Activated CD4-positive, alpha-beta T cell treated with anti-CD3 and anti-CD28 coated beads for 36 hours (primary cell): ENCODE measurements at places on chromosomes 7 and 10. TPM values are rescaled to one million over a fixed set of nuclear protein-coding genes. Genes with fewer than 3 reads are reported as not detected.

DNA sequence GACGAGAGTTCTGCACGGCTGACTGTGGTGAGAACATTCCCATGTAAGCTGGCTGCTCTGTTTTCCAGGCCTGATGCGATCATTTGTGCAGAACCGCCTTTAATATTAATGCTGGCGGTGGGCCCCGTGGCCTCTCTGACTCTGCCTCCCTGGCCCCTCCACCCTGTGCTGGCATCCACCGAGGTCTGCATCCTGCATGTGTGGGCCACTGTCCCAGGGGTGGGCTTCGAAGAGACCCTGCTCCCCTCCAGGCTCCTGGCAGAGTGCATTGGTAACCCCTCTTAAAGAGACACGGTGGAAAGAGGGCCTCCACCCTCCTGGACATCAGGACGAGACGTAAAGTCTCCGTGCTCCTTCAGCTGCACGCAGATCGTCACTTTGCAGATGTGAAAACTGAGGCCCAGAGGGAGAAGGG lies 67.3 kb upstream of the FAM20C start:
- H3K27me3 ChIP-seq: no peaks in the 10 kb centered on the region
- no peaks in the 10 kb centered on the region for H3K36me3 ChIP-seq
- H3K4me3 ChIP-seq: no peak overlapping the region
- no peak overlapping the region for H3K27ac ChIP-seq

ZNF775 gene
- total RNA-seq: 5.1 TPM

- H3K27me3 ChIP-seq: no peaks in the 10 kb centered on the region
- no peak for DNase-seq
- H3K4me1 ChIP-seq: no peaks in the 10 kb centered on the region
- H3K4me3 ChIP-seq: no peak overlapping the region
- H3K27ac ChIP-seq: no peak overlapping the region
- no peaks in the 10 kb centered on the region for H3K36me3 ChIP-seq
These were observed 218.9 kb upstream of the SORCS1 start for GRCh38 chr10:107383357-107383756.

GBX1 gene
- total RNA-seq: 0.16 TPM

- DNase-seq: no peak
- no peak overlapping the region for H3K27ac ChIP-seq
- H3K4me3 ChIP-seq: no peak overlapping the region
- H3K36me3 ChIP-seq: peaks cover 6% of the 10 kb centered on the region
These were observed 26.0 kb downstream of the HIP1 start for GRCh38 chr7:75712517-75713361.

DNA sequence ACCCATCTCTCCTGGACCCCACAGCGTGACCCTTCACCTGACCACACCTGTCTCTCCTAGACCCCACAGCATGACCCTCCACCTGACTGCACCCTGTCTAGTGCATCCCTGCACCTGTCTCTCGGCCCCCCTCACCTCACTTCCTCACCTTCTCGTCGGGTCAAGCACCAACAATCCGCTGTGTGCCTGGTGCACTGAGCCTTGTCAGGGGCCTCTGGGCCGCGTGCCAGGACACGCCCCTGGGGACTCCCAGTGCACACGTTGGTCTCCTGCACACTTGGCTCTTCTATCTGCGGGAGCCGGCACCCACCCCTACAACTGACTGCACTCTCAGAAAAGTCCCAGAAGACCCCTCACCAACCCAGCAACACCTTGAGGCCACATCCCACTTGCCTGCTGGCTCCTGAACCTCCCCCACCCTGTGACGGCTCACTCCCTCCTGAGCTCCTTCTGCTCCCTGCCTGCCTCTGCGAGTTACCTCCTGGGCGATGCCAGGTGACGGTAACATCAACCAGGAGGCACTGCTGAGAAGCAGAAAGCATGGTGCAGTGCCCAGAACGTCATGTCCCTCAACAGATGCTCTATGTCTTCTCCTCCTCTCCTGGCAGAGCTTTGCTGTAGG lies 147.6 kb downstream of the DIP2C start:
- H3K4me3 ChIP-seq: no peak overlapping the region
- H3K4me1 ChIP-seq: no peaks in the 10 kb centered on the region
- H3K27ac ChIP-seq: no peak overlapping the region
- peaks cover 27% of the 10 kb centered on the region for H3K27me3 ChIP-seq
- DNase-seq: no peak
